Large intestine (tissue), 12 donors: ENCODE measurements at places on chromosomes 1 and 21. TPM values are rescaled to one million over a fixed set of nuclear protein-coding genes. Genes with fewer than 3 reads are reported as not detected.

Gene HSD11B1
- polyA plus RNA-seq: 0.31 TPM

Gene RBM11
- 2.2 TPM for polyA plus RNA-seq

Gene PROK1
- 0.13 TPM for polyA plus RNA-seq

Gene S100A7A
- not detected for polyA plus RNA-seq

Gene CHRNB2
- polyA plus RNA-seq: 1.7 TPM

Gene INSRR
- 0.09 TPM for polyA plus RNA-seq

Gene KRTAP19-1
- not detected for polyA plus RNA-seq

Gene EXO1
- polyA plus RNA-seq: 5.3 TPM

Gene BSND
- not detected for polyA plus RNA-seq

Gene DYRK1A
- polyA plus RNA-seq: 48.3 TPM
